RCC 7860 (cell line): ENCODE measurements at places on chromosomes 1 and 21.

DNA sequence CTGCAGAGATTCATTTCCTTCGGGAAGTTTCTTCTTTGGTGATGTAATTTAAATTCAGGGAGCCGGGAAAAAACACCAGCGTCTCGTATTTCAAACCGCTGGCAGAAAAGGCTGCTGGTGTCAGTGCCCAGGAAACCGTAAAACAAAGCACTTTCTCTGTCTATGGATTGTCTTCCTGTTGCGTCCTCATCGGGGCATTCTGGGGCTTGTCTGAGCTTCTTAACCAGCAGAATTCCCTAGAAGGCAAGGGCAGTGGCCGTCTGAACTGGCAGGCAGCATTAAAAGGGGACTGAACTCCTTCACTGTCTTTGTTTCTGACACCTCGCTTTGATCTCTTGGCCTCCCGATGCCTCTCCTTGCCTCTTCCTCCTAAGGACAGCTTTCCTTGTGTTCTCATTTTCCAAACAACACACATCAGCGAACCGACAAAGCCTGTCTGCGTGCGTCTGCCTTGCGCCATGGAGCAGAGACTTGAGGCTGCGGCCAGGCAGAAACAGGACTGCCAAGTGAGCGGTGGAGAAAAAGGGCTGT lies 391.6 kb upstream of the VAMP3 start:
- DNase-seq = peak; percentile 30

- peak; percentile 17 for DNase-seq
Observed at GRCh38 chr1:30005972-30006619, 717.3 kb downstream of the MATN1 start.

GRCh38 chr1:228198977-228199590 lies 8.8 kb upstream of the OBSCN start:
- DNase-seq = no peak

DNA sequence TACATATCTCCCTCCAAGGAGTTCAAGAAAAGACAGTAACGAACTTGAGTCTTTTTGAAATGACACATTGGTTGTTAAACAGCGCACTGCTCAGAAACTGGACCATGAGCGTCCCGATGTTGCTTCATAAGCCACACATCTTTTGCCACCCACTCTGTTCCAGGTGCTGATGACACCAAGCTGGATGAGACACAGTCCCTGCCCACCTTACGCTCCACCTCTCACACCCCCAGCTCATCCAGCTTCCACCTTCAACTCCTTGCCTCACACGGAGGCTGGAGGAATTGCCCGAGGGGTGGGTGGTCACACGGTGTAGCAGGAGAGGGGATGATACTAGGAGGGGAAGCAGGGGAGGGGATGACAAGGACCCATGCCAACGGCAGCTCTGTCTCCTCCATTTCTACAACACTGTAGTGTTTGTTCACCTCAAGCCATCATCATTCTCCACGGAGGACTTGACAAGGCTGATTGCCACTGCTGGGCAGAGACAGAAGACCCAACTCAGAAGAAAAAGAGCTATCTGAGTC lies 148.5 kb upstream of the TNR start:
- no peak for DNase-seq

DNA sequence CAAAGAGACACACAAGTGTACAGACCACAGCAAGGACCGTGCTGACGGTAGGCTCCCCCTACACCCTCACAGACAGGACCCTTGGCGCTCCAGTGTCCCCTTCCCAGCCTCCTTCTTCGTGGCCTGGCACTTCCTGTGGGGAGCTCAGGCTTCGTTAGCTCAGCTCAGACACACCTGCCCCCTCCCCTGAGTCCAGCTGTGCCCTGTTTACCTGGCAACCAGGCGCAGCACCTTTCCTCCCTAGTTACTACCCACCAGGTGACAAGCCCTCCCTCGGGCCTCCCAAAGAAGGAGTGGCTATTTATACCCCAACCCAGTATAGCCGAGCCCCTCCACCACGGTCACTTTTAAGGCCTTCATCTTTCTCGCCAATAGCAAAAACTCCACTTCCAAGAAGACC lies 4.7 kb downstream of the CELF3 start:
- DNase-seq = no peak

- DNase-seq = no peak
Observed at GRCh38 chr1:116493484-116494352, 77.1 kb downstream of the CD58 start.

DNA sequence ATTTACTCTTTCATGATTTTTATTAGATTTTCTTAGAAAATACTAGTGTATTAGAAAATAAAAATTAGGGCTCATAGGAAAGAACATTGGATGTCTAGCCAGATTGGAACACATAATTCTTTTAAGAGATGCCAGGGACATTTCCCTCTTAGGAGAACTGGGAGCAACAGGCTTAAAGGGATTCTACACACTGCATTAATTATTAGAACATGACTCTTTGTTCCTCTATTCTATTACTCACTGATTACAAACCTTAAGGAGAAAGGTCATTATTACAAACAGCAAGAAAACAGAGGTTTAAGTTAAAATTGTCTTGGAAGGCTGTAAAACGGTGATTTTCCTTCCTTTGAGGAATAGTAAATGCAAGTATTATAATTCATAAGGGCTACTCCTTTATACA lies 32.9 kb upstream of the VAV3 start:
- no peak for DNase-seq

DNA sequence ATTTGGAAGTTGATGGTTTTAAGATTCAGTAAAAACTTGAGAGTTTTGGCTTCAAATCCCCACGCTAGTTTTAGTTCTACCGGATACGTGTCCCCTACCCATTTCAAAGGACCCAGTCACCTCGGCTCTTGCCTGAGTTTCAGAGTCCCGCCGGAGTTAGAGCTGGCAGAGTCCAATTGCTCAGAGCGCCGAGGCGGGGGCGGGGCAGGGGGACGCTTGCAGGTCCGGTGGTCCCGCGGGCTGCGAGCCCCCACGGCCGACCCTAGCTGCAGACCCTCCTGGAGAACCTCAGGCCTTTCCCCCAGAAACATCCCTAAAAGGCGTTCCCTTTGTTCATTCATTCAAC lies 765 bp upstream of the VPS45 start:
- no peak for DNase-seq

- DNase-seq = no peak
Observed at GRCh38 chr1:183804916-183805841, at the start of gene RGL1. RGL1 (plus strand) TSS chr1:183805120; CDS start chr1:183805298, 178 bp downstream.

- no peak for DNase-seq
Observed at GRCh38 chr1:196660852-196661251, 9.0 kb downstream of the CFH start.

DNA sequence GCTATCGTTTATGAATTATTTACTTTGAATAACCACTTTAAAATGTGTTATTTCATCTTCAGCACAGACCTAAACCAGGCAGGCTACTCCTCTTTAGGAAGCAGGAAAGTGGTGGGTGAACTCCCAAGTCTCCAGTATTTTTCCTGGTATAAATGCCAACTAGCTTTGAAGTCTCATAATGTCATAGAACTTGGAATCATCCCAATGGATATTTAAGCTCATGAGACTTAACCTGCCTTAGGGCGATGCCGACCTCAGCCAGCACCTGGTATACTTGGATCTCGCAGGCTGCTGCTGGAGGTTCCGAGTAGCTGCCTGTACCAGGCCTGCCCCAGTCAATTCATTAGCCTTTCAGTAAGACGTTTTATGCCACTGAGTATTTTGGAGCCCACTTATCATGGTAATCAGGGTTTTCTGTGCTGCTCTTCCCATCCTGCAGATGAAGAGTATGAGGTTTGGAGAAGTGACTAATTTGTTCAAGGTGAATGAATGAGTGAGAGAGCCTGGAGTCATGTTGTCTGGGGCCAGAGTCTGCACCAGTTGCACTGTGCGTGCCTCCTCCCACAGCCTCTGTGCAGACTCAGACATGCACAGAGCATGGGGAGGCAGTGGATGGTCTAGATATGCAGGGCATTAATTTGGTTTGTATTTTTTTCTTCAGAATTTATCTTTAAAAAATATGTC lies 34.9 kb downstream of the VANGL1 start:
- DNase-seq = peak; percentile 8

DNA sequence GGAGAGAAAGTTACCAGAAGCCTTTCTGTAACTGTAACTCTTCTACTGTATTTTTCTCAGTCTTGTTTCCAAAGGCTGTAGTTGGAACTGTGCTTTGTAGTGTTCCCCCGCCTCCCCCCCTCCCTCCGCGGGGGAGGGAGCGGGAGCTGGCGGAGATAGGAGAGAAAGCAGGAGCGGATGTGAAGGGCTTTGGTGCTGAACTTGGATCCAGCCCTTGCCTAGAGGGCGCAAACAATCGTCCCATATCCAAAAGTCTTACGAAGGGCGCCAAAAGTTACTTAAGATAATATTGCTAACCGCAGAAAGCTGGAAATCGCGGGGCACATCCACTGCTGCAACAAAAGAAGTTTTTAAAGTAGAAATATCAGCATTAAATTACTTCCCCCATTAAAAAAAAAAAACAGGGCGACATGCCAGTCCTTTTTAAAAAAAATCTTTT lies 2.4 kb upstream of the NFIA start:
- DNase-seq = peak; percentile 57

GRCh38 chr21:31204801-31205200 lies 139.3 kb downstream of the TIAM1 start:
- no peak for DNase-seq

GRCh38 chr1:188269956-188270355 lies 1441.2 kb downstream of the PLA2G4A start:
- DNase-seq = peak; percentile 45

DNA sequence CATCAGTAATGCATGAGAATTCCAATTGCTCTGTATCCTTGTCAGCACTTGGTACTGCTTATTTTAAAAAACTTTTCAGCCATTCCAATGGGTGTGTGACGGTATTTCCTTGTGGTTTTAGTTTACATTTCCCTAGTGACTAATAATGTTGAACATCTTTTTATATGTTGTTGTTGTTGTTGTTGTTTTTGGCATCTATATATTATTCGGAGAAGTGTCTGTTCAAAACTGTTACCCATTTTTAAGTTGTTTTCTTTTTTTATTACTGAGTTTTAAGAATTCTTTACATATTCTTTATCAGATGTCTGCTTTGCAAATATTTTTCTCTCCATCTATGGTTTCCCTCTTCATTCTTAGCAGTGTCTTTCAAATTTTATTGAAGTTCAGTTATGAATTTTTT lies 231.1 kb upstream of the POU3F1 start:
- DNase-seq = no peak

DNA sequence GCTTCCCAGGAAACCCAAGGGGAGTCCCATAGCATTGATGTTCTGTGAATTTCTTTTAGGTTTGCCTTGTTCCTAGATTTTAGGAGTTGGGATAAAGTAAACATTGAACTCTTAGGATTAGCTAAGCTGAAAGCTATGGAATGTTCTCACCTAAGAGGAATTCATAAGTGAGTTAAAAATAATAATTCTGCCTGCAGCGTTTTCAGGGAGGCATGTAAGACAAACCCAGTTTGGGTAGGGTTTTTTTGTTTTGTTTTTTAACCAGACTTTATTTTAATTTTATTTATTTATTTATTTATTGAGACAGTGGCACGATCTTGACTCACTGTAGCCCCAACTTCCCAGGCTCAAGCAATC lies 28.9 kb upstream of the CD101 start:
- no peak for DNase-seq

DNA sequence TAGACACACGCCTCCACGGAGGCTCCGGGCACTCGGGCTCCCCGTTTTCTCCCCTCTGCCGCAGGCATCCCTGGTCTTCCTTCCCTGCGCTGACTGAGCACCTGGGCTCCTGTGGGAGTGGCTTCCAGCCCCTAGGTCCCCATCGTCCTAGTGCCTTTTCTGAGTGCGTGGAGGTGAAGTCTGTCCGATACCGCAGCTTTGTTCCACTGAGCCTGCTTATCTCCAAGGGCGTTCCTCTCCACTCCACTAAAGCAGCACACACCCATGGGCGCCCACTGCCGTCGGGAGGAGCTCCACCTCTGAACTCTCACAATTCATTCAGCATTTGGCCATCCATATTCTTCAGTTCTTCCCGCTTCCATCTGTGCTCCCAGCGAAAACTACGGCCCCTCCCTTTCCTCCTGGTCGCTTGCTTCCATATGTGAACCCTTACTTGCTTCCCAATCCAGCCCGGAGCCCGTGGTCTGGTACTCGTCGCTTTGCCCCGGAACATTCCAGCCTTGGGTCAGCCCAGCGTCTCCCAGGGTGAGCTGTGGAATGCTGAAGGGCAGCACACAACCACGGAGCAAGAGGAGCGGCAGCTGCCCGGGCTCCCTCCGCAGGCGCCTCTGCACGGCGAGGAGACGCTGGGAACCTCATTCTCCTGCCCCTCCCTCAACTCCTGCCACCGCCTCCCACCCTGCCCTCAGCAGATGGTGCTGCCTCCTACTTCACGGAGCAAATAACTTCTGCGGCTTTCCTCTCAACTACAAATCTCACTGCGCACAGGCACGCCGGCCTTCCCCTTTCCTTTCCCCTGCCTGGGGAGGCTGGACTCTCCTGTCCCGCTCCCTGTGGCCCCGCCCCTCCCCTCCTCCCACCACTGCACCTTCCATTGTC lies 27.5 kb downstream of the ATP8B2 start:
- no peak for DNase-seq

DNA sequence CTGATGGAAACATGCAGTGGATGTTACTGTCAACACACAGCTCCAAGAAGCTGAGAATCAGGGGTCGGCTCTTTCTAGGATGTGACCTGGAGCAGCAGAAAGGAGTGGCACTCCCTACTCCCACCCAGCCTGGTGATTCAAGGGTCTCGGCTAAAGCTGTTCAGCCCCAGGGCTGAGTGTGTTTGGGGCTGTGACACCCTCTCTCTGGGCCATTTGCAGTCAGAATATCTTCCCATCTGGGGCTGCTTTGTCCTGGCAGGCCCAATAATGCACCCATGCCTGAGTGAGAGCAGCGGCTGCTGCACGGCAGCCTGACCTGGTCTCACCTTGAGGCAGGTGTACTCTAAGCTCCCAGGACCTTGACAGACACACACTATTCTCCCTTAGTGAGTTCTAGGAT lies 52.5 kb upstream of the AJAP1 start:
- no peak for DNase-seq

GRCh38 chr1:232600424-232601258 lies 29.3 kb downstream of the SIPA1L2 start:
- DNase-seq = peak; percentile 66

DNA sequence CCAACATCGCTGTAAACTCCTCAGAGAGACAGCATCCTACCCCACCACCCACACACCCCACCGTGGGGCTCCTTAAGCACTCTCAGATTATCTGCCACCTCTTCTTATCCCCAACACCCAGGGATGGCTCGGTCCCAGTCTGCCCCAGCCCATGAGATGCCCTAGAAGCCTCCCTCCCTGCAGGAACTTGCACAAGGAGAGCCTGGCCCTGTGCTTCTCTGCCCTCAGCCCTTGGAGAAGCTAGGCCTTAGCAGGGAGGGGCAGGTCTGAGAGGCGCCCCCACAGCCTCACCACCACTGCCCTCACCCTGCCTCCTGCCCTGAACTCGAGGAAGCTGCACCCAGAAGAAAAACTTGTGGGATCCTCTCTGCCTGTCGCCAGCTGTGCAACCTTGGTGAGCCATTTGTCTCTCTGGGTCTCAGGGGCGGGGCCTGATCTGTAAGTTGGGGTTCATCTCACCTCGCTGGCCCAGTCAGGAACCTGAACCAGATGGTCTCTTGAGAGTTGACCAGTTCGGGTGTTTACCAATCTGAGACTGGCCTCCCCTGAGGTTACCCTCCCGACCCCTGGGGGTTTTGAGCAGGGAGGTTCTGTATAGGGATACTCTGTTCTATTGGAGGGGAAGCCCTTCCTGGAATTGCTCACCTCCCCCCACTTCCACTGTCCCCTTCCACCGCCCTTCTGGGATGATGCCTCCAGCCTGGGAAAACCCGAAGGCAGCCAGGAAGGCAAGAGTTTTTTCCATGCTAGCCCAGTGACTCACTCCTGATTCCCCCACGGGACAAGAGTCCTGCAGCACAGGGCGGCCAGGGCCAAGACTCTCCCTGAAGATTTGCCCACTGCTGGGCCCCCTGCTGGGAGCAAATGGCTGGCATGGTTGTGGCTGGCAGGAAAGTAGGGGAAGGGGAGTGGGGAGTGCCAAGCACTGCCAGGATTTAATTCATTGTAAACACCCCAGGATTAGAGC lies at the start of gene S100A3:
Gene S100A3, minus strand, starts transcription at position 537 of the 967 bp plus-strand sequence. CDS start 773 bp downstream, outside the sequence.
- peak; percentile 90 for DNase-seq
